ENCODE measurements at places on chromosomes 4 and X.
A peak's percentile ranks its signal among the peaks of the same experiment; 100 is the strongest.

GRCh38 chr4:87895964-87896621, 63.3 kb downstream of the MEPE start:
- peak; percentile 54 for DNase-seq

- DNase-seq = no peak
These were observed 175.7 kb upstream of the SPIN4 start for GRCh38 chrX:63526863-63527262.

DNA sequence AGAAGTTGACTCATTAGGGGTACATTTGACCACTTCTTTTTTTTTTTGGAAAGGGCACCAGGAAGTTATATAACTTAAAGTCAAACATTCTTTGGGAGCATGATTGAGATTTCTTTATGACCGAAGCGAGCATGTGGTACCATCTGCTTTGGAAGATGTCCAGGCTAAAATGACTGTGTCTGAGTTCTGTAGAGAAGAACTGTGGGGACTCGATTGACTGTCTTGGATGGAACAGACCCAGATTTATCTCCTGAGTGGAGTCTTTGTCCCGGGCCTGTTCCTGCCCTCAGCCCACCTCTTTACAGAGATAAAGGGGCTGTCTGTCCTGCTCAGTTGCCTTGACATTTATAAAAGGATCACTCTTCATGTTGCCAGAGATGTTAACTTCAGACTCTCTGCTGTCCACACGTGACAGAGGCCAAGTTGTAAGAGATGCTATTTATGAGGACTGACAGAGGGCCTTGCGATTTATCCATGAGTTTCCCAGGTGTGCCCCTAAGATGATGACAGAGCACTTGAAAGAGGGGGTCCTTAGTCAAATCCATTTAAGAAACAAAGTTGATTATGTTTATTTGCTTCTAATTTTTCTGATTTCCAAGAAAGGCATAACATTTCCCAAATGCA, 16.8 kb downstream of the SMIM20 start:
- peak; percentile 66 for DNase-seq

DNA sequence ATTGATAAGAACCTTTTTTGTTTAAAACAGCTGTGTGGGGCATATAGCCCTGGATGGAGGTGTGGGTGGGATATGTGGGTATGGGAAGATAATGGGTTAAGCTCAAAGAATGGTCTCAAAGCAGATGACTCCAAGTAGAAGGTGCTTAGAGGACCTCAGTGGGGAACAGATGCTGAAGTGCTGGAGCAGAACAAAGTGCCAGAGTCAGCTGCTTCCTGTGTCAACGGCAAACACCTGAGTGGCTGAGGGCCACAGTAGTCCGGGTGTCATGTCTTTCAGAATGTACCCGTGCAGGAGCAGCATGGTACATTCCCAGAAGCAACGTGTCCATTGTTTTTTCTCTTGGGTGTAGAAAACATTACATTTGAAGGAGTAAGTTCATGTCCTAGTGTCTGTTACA, 210.6 kb downstream of the CCNG2 start:
- DNase-seq = no peak

Measured in muscle of leg (tissue), 16 donors.